ENCODE measurements at places on chromosomes 11 and 22.

GRCh38 chr11:3623767-3624458 lies 17.9 kb downstream of the ART5 start:
- DNase-seq = no peak

- no peak for DNase-seq
Observed at GRCh38 chr11:17930544-17931125, 82.2 kb downstream of the SERGEF start.

DNA sequence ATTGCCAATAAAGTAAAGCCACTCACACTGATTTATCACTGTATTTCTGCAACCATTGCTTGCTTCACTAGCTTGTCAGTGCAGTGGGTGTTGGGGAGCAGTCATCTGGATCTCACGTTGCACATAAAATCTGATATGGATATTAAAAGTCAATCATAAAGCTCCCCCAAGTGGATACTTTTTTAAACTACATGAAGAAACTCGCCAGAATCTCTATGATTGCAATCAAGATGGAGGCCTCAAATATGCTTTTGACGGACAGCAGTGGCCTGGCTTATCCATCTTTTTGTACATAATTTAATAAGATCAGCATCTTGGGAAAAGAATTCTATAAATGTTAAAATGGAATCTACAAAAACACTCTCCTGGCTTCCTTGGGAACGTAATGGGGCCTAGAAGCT lies 137.7 kb downstream of the WT1 start:
- no peak for DNase-seq

DNA sequence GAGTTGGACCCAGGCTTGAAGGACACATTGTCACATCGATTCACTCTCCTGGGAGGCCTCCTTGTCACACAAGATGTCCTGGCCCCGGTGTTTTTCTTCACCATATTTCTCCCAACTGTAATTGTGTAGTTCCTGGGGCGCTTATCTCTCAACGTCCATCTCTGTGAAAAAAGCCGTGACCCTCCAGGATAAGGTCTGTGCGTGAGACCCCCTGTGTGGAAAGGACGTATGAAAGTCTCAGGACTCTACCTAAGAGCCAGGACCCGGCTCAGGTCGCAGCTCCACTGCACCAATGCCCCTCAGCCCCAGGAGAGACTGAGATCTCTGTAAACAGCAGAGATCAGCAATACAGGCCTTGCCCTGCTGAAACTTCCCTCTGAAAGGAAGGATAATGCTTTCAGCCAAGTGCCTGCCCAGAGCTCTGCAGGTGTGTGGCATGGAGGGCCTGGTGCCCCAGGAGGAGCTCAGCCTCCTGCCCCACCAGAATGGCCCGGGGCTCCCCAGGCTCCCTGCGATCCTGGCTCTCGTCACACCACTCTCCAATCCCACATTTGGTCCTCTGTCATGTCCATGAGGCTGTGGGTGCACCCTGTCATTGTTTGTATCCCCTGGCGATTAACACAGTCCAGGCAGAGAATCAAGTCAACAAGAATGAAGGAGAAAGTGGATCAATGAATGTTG lies 119.2 kb upstream of the TMEM45B start:
- DNase-seq = no peak

GRCh38 chr11:68137833-68138232 lies 16.6 kb upstream of the CHKA start:
- no peak for DNase-seq

DNA sequence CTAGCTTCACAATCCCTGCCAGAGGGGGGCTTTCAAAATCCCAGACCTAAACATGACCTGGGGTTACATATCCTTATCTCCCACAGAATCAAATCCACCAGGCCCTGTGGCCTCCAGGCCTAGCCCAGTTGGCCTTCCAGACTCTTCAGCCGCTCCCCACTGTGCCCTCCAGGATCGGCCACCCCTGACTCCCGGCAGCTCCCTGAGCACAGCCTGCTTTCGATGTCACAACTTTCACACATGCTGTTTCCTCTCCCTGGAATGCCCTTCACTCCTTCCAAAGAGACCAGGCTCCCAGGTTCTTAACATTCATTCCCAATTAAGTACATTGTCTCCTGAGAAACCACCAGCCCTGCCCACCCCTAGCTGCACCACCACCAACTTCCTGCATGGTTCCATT lies 62.7 kb downstream of the CSNK2A3 start:
- no peak for DNase-seq

DNA sequence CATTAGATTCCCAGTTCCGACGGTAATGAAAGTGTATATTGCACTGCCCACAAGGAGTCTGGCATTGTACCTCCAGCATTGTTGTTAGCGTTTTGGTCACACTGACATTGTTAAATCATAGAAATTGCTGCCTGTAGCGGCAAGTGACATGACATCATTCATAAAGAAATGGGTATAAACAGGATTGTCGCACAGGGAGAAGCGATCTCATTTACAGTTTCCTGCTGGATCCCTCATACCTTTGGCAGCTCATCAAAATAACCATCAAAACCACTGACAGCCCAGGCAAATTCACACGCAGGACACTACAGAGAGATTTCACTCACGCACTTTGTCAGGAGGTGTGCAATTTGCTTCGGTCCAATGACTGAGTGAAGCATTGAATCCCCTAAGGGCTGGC lies 3.5 kb downstream of the HTR3B start:
- DNase-seq = no peak

DNA sequence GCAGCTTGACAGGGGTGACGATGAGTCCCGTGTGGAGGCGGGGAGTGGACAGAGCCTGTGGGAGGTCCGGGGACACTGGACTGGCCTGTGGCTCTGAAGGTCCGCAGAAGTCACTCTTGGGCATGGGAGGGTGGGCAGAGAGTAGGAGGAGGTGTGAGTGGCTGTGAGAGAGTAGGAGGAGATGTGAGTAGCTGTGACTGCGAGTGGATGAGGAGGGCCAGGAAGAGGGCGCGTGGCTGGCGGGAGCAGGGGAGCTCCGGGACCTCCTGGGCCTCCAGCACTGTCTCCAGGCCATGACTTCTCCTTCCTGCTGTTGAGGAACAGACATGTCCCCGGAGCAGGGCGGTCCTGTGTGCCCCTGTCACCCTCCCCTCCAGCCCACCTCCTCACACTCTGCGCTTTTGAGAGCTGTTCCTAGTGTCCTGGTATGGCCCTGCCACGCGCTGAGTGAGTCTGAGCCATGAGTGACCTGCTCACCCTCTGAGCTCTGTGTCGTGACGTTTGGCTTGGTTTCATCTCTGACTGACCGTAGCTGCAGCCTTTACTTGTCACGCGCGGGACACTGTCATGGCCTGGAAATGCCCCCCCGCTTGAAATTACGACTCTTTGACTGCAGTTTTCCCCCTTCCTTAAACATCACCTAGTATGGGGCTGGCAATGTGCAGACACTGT lies 391.5 kb downstream of the TBC1D22A start:
- DNase-seq = no peak

DNA sequence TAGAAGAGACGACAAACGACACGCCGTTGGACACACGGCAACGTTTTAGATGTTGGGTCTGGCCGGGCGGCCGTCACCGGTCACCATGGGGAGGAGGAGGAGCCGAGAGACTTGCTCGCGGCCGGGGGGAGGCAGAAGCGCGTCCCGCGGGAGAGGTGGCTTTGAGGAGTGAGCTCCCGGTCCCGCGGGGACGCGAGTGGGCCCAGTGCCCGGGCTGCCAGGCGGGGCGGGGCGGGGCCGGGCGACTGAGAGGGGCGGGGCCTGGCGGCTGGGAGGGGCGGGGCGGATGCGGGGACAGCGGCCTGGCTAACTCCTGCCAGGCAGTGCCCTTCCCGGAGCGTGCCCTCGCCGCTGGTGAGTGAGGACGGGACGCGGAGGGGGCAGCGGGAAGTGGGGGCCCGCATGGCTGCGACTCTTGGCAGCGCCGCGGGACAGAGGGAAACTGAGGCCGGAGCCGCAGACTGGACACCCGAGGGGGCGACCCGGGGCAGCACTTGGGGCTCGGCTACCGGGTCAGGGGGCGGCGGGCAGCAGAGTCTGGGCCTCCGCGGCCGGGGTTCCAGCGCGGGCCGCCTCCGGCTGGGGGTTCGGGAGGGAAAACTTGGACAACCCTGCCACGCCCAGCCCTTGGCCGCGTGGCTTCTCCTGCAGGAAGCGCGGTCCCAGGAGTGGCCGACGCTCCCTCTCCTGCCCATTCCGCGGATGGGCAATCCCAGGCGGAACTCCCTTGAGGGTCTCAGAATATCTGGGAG lies at the start of gene TSPO:
Gene TSPO, plus strand, starts transcription at position 309 of the 752 bp plus-strand sequence. CDS start 7,680 bp downstream, outside the sequence.
- peak; percentile 10 for DNase-seq

- DNase-seq = no peak
Observed at GRCh38 chr11:62489204-62489603, 57.4 kb downstream of the AHNAK start.

GRCh38 chr11:1453611-1454034 lies 33.0 kb downstream of the MOB2 start:
- peak; percentile 44 for DNase-seq

DNA sequence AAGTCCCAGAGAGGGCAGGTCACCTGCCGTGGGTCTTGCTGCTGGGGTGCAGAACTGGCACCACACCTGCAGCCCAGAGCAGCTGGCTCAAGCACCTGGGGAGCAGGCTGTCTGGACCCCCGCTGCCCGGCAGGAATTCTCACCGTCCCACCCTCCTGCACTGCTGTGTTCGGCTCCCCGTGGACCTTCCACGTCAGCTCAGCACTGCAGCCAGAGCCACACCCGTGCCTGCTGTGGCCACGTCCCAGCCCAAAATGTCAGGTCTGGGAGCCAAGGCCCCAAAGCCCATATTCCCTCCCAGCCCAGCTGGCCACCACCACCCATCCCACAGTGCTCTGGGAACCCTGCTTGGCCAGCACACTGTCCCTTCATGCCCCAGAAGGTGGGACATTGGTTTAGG lies 28.0 kb upstream of the MYRF start:
- no peak for DNase-seq
